CD4-positive, alpha-beta T cell treated with Interleukin-1 beta for 1 hour (primary cell): ENCODE measurements at places on chromosomes 4 and X.

- no peak for DNase-seq
These were observed 1.4 kb upstream of the MAGED1 start for GRCh38 chrX:51891821-51892551.

DNA sequence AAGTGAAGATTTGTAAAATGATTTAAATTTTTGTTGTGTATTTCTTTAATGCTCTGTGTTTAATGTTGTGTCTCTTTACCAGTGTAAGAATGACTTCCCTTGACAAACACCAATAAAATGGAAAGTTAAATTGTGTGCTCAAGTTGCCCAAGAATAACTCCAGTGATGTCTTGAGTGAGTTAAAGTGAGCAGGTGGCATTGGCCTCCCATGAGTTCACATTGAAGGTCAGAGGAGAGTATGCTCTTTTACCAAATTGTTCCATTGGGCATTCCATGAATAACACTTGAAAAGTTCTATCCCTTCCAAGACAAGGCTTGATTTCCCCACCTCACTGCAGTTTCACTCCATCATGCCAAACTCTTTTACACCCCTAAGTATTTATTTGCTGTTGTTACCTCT is 4.5 kb downstream of the ANXA5 start:
- DNase-seq = no peak

- DNase-seq = no peak
These were observed 1.0 kb downstream of the ZDHHC9 start for GRCh38 chrX:129842510-129843208.

- no peak for DNase-seq
These were observed 16.4 kb downstream of the TMEM154 start for GRCh38 chr4:152663203-152664066.

GRCh38 chrX:153459986-153460385 is 10.4 kb downstream of the HAUS7 start:
- DNase-seq = no peak

DNA sequence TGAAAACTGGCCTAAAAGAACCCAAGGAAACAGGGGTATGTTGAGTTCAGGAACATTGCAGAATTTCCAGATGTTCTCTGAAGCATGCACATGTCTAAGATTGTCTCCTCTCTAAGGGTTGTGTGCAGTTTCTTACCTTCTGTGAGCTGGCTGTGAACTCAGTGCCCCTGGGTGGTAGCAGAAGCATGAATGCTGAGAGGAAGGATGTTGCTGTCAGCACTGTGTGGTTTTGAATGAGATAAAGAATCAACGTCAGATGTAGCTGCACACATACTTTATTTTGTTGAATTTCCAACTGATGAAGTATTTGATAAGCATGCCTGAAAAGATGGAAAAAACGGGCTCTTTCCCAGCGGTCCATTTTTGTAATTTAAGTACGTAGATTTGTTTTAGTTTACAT is 23.8 kb upstream of the CD38 start:
- peak; percentile 52 for DNase-seq

GRCh38 chr4:156571146-156571545 is 400.5 kb downstream of the PDGFC start:
- no peak for DNase-seq

DNA sequence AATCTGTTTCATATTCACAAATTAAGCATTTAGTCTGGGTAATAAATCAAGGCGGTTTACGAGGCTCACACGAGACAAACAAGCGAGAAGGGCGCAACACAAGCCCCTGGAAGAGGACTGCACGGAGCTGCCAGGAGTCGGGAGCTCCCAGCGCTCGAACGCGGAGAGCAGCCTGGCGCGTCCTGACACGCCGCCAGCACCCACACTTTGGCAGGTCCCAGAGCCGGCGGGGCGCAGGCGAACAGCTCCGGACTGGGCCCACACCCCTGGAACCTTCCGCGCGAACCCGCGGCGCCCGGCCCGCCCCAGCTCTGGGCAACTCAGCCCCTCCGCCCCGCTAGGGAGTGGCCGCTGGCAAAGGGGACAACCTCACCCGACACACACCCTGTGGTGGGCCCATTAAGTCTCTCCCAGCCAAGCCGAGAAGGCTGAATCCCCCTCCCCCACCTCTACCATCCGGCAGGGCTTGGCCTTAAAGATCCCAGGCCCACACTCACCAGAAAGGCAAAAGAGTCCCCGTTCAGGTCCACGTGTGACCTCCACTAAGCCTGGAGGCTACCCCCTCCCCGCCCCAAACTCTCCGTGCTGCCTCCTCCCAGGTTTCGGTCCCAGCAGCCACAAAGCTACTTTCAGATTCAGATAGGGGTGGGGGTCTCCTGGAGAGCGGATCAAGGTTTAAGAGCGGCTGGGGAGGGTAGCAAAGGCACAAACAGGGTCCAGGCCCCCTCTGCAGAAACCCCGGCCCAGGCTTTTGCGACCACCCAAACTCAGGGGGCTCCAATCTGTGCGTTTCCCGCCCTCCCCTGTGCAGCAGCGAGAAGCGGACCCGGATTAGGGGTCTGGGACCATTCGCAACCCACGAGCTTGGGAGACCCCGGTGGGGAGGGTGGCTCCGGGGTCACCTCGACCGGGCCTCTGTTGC is 47.5 kb upstream of the BCOR start:
- no peak for DNase-seq

GRCh38 chrX:20015422-20015821 is 24.6 kb upstream of the BCLAF3 start:
- no peak for DNase-seq

- DNase-seq = peak; percentile 40
These were observed 107.4 kb upstream of the AFAP1 start for GRCh38 chr4:8046925-8047541.

DNA sequence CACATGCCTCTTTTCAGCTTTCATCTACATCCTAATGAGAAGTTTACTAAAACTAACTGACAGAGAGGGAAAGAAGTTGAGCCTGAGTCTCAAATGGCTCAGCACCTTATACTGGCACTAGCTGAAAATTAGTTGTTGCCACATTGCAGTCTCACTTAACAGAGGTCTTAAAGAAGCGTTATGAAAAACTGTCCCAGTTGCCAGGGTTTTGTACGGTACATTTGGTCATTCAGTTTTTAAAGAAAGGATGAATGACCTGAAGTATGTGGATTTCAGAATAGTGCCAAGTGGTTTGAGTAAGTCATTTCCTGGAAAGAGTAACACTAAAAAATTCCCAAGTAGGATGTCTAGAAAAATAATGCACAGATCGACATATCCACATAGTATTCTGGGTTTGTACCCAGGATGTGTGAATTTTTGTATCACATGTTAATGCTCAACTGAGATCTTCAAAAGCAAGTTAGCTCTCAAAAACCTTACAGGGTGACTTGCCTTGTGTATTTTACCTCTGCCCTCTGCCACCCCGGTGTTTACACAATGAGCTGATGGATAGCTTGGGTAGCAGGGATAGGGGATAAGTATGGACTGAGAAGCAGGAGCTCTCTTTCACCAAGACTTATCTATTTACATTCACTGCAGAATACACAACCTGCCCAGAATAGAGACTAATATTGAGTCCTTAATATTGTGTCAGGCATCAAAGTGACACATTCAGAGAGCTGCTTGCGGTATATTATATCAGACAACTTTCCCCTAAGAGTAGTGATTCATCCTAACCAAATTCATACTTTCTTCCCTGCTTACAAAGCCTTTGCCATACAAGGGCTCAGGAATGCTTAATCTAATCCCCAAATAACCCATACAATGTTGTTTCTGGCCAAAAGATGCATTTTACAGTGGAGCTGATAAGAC is 1075.7 kb upstream of the PABPC4L start:
- no peak for DNase-seq

GRCh38 chr4:2847302-2847871 is 3.7 kb downstream of the ADD1 start:
- DNase-seq = no peak

- DNase-seq = peak; percentile 66
These were observed 82.6 kb downstream of the GK start for GRCh38 chrX:30735839-30736238.

DNA sequence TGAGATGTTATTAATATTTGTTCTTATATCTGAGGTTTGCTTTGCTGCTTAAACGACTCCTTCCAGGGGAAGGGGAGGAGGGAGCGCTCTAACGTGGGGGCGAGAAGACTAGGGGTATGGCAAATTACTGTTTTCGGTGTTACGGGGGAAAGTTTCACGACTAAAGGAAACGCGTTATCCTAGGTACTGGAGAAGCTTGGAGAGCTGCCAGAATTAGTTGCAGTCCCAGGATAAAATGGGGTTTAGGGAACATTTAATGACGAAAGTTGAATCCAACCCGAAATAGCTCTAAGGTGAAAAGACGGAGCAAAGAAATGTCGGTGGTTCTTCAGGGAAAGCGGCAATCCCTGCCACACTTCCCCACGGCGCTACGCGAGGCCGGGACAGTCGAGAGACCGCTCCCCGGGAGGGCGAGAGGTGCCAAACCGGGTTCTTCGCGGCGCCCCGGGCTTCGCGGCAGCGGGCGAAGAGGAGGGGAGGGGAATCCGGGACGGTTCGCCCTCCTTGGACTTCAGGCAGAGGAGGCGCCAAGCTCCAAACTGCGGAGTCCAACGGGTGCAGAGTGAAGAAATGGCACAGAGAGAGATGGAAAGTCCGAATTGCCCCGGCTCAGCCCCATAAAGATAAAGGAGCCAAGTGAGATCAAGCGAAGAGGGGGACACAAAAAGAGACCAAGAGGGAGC is 724 bp downstream of the THOC2 start:
- no peak for DNase-seq

GRCh38 chrX:144722307-144722706 is 525.0 kb upstream of the SPANXN1 start:
- no peak for DNase-seq

DNA sequence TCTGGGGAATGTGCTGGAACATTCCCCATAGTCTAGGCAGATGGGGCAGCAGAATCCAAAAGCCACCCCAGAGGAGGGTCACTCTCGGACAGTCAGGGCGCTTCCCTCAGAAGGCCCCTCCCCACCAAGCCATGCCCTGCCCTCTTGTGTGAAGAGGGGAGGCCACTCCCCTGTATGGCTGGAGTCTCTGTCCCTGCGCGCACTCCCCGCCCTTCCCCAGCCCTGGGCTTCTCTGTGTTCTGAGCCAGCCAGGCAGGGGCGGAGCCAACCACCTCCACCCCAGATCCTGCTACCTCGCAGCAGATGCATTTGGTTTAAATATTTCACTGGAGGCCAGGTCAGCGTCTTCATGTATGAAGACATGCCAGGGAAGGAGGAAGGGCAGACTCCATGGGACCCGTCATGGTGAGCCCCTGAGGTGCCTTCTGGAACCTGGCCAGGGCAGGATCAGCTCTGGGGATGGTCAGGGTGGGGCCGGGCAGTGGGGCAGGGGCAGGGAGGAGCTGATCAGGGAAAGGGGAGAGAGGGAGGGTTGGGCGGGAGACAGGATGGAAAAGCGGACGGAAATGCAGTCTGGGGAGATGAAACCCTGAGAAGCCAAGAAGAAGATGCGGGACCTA is 107.3 kb downstream of the ADRA2C start:
- DNase-seq = no peak

DNA sequence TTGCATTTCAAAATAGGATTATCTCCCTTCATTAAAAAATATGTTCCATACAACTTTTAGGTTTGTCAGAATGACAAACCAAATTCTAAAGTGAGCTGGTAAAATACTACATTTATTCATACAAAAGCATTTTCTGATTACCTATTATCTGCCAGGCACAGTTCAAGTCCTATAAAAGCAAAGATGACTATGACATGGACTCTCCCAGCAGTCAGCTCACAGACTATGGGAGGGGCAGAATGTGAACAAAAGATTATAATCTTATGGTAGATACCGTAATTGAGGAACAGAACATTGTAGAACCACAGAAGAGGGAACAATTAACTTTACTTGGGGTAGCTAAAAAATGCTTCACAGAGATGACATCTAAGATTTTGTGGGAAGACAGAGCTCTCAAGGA is 12.4 kb downstream of the PAQR3 start:
- DNase-seq = no peak

DNA sequence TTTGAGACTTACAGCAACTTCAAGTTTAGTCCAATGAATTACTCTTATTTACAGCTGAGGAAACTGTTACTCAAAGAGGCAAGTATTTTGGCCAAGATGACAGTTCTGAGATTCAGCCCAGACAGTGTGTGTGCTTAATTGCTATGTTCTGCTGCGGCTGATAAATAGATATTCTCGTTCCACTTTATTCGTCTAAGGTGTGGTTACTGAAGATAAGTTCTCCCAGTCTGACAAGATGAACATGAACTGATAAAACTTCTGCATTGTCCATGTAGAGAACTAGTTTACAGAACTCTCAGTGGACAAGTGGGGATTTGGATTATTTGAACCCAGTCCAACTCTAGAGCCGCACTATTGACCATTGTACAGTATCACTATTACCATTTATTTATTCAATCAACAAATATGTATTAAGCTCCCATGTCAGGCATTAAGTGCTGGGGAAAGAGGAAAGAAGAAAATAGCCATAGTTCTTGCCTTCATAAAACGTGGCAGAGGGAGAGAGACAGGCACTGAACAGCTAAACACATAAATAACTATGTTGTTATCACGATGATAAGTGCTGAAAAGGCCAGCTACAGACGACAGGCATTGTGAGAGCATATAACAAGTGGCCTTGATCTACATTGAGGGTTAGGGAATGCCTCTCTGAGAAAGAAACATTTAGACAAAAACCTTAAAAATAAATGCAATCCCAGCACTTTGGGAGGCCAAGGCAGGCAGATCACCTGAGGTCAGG is 4.0 kb upstream of the DHX15 start:
- DNase-seq = no peak

DNA sequence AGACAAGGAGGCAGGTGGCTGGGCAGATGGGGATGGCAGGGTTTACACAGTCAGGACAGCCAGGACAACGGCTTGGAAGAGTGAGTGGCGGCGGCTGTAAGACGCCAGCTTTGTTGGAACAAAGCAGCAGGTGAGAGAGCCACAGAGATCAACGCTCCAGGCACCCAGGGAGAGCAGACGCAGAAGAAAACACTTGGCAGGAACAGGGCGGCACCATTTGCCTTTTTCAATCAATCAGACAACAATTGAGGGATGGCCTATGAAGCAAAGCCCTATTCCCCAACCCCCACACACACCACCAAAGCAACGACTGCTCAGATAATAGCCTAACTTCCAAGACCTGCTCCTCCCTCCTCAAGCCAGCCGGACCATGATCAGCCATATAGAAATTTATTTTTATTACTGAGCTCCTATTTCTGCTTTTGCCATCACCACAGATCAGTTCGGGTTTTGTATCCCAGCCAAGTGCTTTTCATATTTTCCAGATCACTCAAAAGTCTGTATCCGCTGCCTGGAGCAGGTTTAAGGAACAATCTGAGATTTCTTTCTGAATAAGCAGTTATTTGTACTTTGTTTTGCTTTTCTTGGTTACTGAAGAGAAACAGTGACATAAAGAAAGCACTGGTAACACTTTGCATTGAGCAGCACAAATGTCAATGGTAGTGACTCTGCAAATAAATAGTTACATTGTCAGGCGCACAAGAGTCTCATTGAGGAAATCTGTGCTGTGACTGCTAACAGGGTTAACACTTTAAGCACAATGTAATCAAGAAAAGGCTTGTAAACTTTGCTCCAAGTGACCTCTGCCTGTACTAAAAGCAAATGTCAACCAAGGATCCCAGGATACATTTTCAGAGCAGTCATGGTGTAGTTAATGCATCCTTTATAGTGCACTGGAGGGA is 81.8 kb upstream of the RBPJ start:
- DNase-seq = no peak
